ENCODE measurements at places on chromosomes 13 and 19. TPM values are rescaled to one million over a fixed set of nuclear protein-coding genes. Genes with fewer than 3 reads are reported as not detected.

The LACC1 gene
- total RNA-seq = 2.4 TPM

The CHST8 gene
- total RNA-seq = not detected

DNA sequence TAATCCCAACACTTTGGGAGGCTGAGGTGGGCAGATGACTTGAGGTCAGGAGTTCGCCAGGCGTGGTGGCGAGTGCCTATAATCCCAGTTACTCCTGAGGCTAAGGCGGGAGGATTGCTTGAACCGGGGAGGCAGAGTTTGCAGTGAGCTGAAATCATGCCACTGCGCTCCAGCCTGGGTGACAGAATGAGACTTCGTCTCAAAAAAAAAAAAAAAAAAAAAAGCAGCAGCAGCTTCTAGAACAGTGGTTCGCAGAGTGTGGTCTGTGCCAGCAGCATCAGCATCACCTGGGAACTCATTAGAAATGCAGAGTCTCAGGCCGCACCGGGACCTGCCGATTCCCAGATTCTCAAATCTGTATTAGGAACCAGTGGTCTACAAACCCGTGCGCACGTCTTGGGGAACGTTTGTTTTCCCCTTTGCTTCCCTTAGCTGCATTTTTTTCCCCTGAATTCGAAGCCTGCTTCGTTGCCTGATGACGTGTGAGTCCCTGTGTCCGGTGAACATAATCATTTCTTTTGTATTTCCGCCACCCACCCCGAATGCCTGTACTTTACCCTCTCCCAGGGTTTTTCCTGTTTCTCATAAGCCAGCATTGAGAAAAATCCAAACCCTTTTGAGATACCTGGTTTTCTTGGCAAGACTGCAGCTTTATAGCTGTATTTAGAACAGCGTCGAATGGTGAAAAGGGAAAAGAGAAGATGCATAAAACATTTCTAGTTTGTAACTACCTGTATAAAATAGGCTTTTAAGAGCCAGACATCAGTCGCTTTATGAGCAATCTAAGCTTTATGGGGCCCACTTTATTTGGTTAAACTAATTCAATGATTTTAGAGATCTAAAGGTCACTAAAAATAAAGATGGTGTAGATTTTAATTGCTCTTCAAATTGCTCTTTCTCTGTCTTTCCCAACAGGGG is 49.8 kb downstream of the BICRA start:
- DNase-seq = peak; percentile 38
- no peak overlapping the region for H3K4me3 ChIP-seq
- H3K36me3 ChIP-seq = no peaks in the 10 kb centered on the region
- H3K27ac ChIP-seq = peak overlapping the region; percentile 66
- no peaks in the 10 kb centered on the region for H3K27me3 ChIP-seq
- H3K4me1 ChIP-seq = peaks cover 52% of the 10 kb centered on the region

- no peak overlapping the region for H3K27ac ChIP-seq
- no peaks in the 10 kb centered on the region for H3K4me1 ChIP-seq
- no peak overlapping the region for H3K4me3 ChIP-seq
- DNase-seq = no peak
Observed at GRCh38 chr13:77779552-77780272, 82.2 kb downstream of the SLAIN1 start.

GRCh38 chr13:48679941-48680680 is 26.4 kb downstream of the CYSLTR2 start:
- no peaks in the 10 kb centered on the region for H3K36me3 ChIP-seq
- H3K27ac ChIP-seq = no peak overlapping the region
- no peaks in the 10 kb centered on the region for H3K27me3 ChIP-seq
- no peaks in the 10 kb centered on the region for H3K4me1 ChIP-seq
